ENCODE measurements at places on chromosomes 6 and 20. TPM values are rescaled to one million over a fixed set of nuclear protein-coding genes. Genes with fewer than 3 reads are reported as not detected.

GRCh38 chr6:7687145-7688111 is 38.5 kb upstream of the BMP6 start:
- H3K36me3 ChIP-seq: no peaks in the 10 kb centered on the region
- no peak overlapping the region for H3K4me3 ChIP-seq
- DNase-seq: no peak
- no peaks in the 10 kb centered on the region for H3K27me3 ChIP-seq
- peaks cover 4% of the 10 kb centered on the region for H3K4me1 ChIP-seq

Gene GTF2H4
- 21.2 TPM for total RNA-seq

DNA sequence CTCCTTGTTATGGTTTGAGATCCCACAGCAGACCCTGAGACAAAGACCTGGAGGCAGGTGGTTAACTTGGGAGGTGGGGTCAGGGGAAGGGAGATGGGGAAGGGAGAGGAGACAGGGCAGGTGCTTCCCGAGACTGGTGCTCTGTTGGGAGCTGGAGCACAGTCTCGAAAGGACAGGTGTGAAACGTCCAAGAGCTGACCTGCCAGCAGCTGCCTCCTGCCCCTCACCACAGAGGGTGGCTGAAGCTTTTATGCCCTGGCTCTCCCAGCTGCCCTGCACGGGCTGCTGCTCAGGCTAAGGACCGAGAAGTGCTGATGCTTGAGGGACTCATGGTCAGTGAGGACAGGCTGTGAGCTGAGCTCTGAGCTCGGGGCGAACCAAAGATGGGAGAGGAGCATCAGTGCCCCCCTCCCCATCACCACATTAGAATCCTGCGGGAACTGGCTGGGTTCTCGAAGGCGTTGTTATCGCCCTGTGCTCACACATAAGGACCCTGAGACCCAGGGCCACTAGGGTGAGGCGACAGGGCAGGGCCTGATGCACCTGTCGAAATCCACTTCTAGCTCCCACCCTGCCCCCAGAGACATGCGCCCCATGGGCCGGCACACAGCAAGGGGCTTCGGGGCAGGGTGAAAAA is 25.3 kb upstream of the CD93 start:
- no peaks in the 10 kb centered on the region for H3K27me3 ChIP-seq
- H3K4me3 ChIP-seq: no peak overlapping the region
- DNase-seq: no peak
- no peaks in the 10 kb centered on the region for H3K36me3 ChIP-seq
- H3K27ac ChIP-seq: no peak overlapping the region

Gene SYCP2
- 1.9 TPM for total RNA-seq

Gene SNAP91
- total RNA-seq: 2.0 TPM

Gene ARMC12
- 0.40 TPM for total RNA-seq

Gene ADGB
- total RNA-seq: 0.40 TPM

Measured in thyroid gland (tissue), 4 donors.